Activated T-helper 17 cell treated with anti-CD3 and anti-CD28 coated beads, Interleukin-2, amount 50 U/mL, for 72 hours (primary cell): ENCODE measurements at places on chromosomes 3 and 15. TPM values are rescaled to one million over a fixed set of nuclear protein-coding genes. Genes with fewer than 3 reads are reported as not detected.

- ATAC-seq, result no peak
Observed at GRCh38 chr3:42447481-42447880, 37.1 kb upstream of the LYZL4 start.

DNA sequence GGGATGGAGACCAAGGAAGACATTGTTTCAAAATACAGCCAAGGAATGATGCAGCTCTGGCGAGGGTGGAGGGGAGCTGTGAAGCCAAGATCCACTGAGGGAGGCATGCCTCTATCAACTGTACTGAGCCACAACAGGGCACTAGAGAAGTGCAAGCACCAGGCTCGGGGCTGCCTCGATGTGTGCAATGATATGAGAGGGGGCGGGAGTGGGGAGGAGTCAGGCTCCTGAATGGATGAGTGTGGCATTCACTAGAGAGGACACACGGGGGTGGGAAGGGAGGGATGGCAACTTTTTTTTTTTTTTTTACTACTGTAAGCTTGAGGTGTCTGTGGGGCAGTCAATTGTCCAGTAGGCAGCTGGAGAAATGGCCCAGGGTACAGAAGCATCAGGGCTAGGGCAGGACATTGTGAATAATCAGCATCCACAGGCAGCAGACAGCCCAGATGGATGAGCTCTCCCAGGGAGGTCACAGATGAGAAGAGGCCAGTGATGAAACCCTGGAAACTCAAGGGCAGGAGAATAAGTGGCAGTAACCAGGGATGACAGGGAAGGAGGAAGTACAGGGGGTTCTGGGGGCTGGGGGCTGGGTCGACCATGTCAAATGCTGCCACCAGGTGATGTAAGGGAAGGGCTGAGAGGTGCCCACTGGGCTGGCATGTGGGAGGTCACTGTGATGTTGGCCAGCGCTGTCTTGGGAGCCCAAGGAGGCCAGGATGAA lies 5.9 kb downstream of the STOML1 start:
- ATAC-seq, result no peak

- no peak for ATAC-seq
Observed at GRCh38 chr3:126438746-126439145, 36.9 kb downstream of the ZXDC start.

DNA sequence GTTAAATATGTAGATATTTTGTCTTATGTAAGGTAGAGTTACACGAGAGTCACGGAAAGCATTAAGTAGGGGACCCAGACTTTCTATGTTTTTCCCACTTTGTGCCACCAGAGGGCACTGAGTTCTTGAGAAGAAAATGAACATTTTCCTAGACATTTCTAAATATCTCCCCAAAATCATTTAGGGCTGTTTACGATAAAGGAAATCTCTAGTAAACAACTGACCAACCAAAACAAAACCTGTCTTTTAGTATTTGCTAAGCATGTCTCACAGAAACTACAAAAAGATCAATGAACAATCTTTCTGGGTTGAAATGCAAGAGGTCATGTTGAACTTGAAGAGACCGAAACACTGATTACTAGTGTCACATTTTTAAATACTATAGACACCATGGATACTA lies 16.1 kb downstream of the POU1F1 start:
- no peak for ATAC-seq

- ATAC-seq, result no peak
Observed at GRCh38 chr15:66633041-66633937, 67.5 kb upstream of the LCTL start.

- no peak for ATAC-seq
Observed at GRCh38 chr15:66629817-66630576, 64.2 kb upstream of the LCTL start.

DNA sequence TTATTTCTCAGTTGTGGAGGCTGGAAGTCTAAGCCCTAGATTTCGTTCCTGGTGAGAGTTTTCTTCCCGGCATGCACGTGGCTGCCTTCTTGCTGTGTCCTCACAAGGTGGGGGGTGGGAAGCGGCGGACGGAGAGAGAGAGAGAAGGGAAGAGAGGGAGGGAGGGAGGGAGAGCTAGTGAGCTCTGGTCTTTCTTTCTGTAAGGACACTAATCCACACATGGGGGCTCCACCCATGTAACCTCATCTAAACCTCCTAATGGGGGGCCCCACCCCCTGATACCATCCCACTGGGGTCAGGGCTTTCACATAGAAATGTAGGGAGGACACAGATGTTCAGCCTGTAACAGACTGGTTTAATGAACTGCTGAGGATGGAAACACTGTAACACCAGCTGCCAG lies 7.3 kb downstream of the FBLN2 start:
- no peak for ATAC-seq

- no peak for ATAC-seq
Observed at GRCh38 chr15:62561059-62561519, 396.0 kb upstream of the C2CD4B start.

GRCh38 chr3:60588806-60589205 lies 662.4 kb downstream of the FHIT start:
- no peak for ATAC-seq

DNA sequence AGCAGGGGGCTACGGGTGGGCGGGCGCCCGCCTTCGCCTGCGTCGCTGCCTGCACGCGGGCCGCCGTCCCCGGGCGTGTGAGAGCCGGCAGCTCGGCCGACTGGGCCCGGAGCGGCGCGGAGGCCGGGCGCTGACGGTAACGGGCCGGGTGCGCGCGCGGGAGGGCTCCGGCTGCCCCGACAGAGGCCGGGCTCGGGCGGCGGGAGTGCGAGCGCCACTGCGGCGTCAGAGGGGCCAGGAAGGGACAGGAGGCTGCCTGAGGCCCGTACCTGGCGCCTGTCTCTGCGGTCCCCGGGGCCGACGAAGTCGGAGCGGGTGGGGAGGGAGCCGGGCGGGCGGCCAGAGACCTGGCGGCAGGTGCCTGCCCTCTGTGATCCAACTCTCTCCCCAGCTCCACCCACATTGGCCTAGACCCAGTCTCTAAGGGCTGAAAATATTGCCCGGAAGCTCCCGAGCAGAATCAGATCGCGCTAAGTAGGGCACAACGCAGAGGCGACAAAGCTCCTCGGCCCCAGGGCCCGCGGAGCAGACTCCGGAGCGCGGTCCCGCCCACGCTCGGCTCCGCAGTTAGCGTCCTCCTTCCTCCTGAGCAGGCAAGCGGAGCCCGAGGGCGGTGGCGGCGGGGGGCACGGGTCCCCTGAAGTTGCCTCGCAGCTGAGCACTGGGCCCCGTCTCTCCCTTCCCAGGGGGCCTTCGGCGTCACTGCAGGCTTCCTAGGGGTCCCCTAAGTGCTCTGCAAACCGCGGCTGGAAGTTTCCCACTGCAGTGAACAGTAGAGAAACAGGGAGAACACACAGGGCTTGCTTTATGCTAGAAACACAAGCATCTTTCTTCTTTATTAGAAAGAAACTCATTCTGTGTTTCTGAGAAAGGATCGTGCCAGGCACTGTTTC lies at the start of gene MAN2A2:
Gene MAN2A2 (plus strand): TSS at position 463 of the 893 bp plus-strand sequence. CDS start 906 bp downstream, outside the sequence.
- peak; percentile 68 for ATAC-seq

DNA sequence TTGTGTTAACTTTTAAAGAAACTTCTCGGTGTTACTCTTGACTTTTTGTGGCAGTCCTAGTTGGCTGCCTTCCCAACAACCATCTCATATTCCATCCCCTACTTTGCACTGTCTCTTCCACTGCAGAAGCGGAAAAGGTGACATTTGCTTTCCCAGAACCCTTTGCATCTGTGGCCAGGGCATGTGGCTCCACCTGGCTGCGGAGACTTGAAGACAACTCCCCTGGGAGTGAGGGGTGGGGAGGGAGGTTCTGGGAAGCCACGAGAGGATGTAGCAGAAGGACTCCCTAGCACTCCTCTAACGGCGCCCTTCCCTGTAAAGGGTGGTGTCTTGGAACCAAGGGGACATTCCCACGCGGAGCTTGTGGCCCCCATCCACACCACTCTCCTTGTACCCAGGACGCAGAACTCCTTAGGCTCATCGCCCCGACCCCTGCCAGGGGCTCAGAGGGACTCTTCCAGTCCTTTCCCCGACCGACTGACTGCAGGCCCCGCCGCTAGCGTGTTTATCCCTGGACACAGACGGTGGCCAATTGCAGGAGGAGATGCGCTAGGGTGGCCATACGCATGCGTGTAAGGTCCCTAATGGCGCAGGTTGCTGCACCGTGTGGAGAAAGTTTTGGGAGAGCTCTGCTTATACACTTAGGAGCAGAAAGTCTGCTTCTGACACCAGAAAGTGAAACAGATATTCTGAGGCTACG lies 33.2 kb upstream of the SECISBP2L start:
- no peak for ATAC-seq

GRCh38 chr3:187968883-187969580 lies 184.9 kb upstream of the LPP start:
- ATAC-seq, result peak; percentile 44

DNA sequence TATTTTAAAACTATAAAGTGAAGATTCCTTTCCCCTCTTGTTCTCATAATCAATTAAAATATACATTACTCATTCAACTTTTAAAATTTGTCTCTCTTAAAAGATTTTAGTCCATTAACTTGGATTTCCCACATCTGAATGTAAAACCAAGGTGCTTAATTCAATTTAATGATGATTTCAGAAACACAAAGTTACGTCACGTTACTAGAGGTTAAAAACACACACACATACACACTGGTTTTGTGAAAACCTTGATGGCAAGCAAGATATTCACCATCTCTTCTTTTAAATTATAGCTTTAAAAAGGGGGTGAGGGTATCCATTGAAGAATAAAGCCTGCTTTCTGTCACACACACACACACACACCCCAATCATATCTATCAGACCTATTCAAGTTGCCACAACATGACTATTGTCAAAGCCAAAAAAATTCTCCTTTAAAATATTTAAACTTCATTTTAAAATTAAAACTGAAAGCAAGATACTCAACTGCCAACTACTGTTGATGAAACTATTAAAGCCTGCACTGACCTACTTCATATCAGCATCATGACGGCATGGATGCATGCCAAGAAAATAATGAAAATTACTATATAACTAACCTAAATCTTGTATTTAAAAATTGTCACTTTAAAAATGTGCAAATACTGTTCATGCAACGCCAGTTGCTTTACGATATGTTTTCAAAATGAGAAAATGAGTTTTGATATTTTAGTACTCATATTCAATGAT lies 2.1 kb downstream of the RFX7 start:
- ATAC-seq, result no peak

DNA sequence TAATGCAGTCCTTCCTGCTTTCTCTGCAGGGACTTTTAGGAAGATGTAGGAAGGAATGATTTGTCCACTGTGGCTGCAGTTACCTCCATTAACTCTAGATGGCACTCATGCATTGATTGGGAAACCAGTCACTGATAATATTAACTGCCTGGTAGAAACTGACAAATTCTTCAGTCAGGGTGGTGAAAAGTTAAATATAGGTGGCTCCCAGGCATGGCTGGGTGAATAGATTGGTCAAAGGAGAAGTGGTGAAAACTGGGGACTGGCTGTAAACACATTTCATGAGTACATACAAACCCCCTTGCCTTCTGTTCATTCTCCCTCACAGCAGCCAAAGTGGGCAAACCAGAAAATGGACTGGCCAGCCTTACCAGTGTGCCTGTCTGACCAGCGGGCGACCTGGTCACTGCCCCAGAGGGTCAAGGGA lies 333.4 kb downstream of the THSD4 start:
- no peak for ATAC-seq

GRCh38 chr3:195746346-195746745 lies 25.6 kb downstream of the MUC20 start:
- ATAC-seq, result no peak

GRCh38 chr3:195020921-195021320 lies 250.0 kb downstream of the XXYLT1 start:
- ATAC-seq, result no peak

DNA sequence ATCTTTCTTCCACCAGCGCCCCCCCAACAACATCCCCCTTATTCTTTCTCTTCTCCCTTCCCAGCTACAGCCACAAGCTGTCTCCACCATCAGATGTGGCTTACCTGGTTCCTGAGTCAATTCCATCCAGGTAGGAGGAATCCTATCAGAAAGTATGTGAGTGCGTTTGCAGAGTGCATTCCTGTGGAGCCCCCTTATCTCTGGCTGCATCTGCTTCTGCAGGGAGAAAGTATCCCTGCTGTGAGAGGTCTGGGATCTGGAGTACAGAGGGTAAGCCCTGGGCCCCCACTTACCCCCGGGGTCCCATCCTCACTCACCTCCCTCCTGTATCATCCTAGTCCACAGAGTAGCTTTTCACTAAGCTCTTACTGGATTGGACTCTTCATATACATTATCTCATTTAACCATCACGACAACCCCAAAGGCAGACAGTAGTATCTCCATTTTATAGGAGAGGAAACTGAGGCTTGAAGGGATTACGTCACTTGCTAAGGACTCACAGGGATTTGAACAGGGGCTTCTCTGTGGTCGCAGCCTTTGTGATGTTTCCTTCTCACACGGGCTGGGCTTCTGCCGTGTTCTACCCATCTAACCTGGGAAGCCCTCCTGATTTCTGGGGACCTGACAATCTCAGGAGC lies 22.2 kb upstream of the MAGEF1 start:
- ATAC-seq, result no peak

DNA sequence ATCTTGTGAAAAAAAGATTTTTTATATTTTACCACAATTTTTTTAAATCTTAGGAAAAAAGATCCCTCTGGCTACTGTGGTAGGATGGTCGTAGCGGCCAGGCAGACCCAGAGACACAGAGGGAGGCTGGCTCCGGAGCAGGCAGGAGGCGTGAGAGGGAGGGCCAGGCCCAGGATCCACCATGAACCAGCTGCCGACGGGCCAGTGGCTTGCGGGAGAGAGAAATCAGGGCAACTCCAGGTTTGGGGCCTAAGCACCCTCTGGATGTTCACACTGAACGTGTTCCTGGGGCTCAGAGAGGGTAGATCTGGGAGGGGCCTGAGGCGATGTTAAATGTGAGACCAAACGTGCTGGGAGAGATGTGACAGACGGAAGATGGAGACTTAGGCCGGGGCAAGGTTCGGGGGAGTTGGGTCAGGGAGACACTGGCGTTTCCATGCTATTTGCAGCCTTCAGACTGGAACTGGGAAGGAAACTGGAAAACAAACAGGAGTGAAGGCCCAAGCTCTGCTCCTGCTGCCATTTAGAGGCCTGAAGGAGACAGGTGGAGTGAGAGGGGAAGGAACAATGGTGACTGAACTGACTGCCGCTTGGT lies 1.6 kb upstream of the VILL start:
- ATAC-seq, result no peak

DNA sequence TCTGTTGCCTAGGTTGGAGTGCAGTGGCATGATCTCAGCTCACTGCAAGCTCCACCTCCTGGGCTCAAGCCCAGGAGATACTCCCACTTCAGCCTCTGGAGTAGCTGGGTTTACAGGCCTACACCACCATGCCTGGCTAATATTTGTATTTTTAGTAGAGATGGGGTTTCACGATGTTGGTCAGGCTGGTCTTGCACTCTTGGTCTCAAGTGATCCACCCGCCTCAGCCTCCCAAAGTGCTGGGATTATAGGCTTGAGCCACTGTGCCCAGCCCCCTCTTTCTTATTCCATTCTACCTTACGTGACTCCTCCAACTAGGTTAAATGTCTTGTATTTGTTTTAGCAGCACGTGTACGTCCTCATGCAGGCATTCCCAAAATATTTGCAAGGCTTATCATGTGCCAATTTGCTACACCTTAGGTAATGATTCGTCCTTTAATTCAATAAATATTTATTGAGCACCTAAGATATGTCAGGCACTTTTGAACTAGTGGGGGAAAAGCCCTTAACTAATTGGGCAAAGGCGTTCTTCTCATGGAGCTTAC lies 14.9 kb upstream of the MAGI1 start:
- no peak for ATAC-seq

GOLGA8K gene
- total RNA-seq, result not detected

AHSG gene
- total RNA-seq, result not detected

SMCO1 gene
- total RNA-seq, result not detected

TNFAIP8L3 gene
- total RNA-seq, result not detected

LDHAL6B gene
- total RNA-seq, result not detected

SLC9A9 gene
- total RNA-seq, result 15.2 TPM

CTXN2 gene
- 0.11 TPM for total RNA-seq

FOXB1 gene
- 1.1 TPM for total RNA-seq

C15orf39 gene
- 20.4 TPM for total RNA-seq

RAB6B gene
- total RNA-seq, result 3.1 TPM

CA12 gene
- 0.15 TPM for total RNA-seq
